ENCODE measurements at places on chromosomes 1 and 21. TPM values are rescaled to one million over a fixed set of nuclear protein-coding genes. Genes with fewer than 3 reads are reported as not detected.

The LMX1A gene
- not detected for total RNA-seq

The VHLL gene
- not detected for total RNA-seq

The LCE3E gene
- not detected for total RNA-seq

The IFI6 gene
- 57.9 TPM for total RNA-seq

The DONSON gene
- 22.2 TPM for total RNA-seq

The PLA2G2F gene
- not detected for total RNA-seq

The METTL13 gene
- 27.8 TPM for total RNA-seq

The TRIM46 gene
- 3.7 TPM for total RNA-seq

The TRABD2B gene
- total RNA-seq = not detected

The BMP8B gene
- total RNA-seq = not detected

The RPTN gene
- not detected for total RNA-seq

The INSRR gene
- not detected for total RNA-seq

The RASAL2 gene
- total RNA-seq = 11.7 TPM

The EFCAB14 gene
- total RNA-seq = 36.3 TPM

The TNFSF4 gene
- 19.0 TPM for total RNA-seq

The GUCA2B gene
- not detected for total RNA-seq

The CACNA1S gene
- total RNA-seq = not detected

The WDR64 gene
- total RNA-seq = not detected

The PGLYRP3 gene
- total RNA-seq = not detected

The PEF1 gene
- 98.3 TPM for total RNA-seq

The ETNK2 gene
- 27.4 TPM for total RNA-seq

The C1orf105 gene
- not detected for total RNA-seq

The ADGRL2 gene
- 2.5 TPM for total RNA-seq

The MROH9 gene
- total RNA-seq = not detected

The TRAF3IP3 gene
- total RNA-seq = not detected
